Activated CD8-positive, alpha-beta memory T cell treated with anti-CD3 and anti-CD28 coated beads for 4 hours (primary cell): ENCODE measurements at places on chromosomes 2 and 18.
A peak's percentile ranks its signal among the peaks of the same experiment; 100 is the strongest.

DNA sequence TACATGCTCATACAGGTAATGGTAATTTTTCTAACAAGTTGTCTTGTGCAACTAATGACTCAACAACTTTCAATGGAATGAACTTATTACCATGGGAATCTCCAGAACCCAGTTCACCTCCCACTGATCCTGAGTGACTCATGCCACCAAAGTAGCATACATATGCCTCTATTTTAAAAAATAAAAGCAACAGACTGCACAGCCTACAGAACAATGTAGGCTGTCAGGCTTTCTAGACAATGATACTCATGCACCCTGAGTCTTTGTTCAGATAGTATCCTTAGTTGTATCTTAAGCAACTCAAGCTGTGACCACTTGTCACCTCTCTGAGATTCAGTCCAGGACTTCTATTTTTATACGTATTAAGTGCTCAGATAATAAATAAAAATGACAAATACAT is 531.0 kb upstream of the SETBP1 start:
- no peak for DNase-seq

GRCh38 chr2:56587456-56587855 is 403.7 kb downstream of the CCDC85A start:
- no peak for DNase-seq

GRCh38 chr2:240134956-240135520 is 1.1 kb downstream of the COPS9 start:
- no peak for DNase-seq

GRCh38 chr2:241890524-241891235 is 21.2 kb downstream of the RTP5 start:
- DNase-seq: no peak

DNA sequence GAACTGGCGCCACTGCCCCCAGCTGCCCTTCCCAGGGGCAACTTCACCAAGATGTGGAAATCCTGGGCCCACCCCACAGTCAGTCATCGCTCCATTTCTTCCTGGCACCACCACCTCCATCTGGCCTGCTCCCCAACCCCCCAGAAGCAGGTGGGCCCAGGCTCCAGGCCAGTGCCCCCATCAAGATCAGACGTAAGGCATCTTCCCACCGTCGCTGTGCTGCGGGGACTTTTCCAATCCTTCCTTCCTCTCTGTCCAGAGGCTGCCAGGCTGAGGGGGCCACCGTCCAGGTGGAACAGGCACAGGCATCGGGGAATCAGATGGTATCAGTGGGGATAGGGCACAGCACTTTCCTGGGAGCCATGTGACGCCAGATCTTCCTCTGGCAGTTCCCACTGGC is 8.1 kb downstream of the PRLH start:
- no peak for DNase-seq

DNA sequence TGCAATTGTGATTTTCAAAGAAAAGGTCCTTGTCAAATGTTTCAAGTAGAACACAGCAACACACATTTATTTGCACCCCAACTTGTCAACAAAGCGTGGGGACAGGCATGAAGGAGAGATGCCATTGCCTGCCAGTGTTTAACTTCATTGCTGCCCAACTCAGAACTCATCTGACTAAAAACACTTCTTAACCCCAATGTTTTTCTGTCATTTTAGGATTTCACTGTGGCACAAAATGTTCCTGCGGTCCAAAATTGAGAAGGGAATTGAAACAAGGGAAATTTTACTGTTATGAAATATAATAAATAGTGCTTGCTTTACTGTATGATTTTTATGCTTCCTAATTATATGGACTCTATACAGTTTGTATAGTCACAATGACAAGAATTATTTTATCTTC is 45.7 kb downstream of the PMAIP1 start:
- DNase-seq: no peak

GRCh38 chr2:174595116-174595809 is 2.3 kb downstream of the WIPF1 start:
- DNase-seq: no peak

DNA sequence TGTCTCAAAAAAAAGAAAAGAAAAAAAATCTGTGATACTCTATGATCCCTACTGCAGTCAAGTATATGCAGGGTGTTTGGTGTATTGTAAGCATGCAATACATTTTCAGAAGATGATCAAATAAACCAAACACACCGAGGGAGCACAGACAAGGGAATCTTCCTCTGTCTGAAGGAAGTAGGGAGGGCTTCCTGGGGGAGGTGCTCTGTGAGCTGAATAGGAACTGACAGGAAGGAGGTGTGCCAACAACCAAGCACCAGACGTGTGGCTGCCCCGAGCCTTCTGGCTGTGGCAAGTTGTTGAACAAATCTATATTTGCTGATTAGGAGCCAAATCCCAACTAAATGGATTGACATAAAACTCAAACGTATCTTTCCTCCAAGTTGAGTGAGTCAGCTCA is 14.6 kb downstream of the THNSL2 start:
- DNase-seq: no peak

- DNase-seq: no peak
These were observed 128.7 kb downstream of the UXS1 start for GRCh38 chr2:106065268-106065982.

- no peak for DNase-seq
These were observed at the start of gene VAMP5 for GRCh38 chr2:85584354-85584856. VAMP5 (plus strand) TSS chr2:85584431; CDS start chr2:85584491, 60 bp downstream.

- no peak for DNase-seq
These were observed 103.5 kb downstream of the DNER start for GRCh38 chr2:229610872-229611271.

DNA sequence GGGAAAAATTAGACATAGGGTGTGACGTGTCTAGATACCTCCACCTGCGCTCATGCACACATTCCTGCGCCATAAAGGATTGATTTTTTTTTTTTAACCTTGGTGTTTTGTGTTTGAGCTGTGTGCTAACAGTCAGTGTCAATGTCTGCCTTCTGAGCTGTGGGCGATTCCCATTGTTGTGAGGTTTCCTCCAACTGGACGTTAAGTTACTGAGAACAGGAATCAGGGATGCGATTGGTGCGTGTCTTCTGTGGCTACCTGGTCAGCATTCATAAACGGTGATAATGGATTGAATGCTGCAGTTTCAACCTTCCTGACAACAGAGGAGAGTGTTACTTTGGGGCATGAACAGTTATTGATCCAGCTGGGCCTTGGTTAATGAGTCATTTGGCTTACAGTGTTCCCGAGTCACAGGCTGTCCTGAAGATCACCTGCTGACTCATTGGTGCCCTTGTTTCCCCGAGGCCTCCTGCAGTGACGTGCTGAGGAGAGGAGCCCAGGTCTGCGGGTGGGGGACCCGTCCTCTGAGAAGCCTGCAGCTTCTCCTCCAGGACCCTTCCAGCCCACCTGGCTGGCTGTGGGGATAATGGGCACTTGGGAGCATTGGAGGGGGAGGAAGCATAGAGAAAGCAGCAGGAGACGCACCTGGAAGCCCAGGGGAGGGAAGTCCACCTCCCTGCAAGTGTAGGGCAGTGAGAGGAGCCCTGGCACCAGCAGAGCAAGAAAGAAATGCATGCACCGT is 25.8 kb upstream of the CABYR start:
- no peak for DNase-seq

DNA sequence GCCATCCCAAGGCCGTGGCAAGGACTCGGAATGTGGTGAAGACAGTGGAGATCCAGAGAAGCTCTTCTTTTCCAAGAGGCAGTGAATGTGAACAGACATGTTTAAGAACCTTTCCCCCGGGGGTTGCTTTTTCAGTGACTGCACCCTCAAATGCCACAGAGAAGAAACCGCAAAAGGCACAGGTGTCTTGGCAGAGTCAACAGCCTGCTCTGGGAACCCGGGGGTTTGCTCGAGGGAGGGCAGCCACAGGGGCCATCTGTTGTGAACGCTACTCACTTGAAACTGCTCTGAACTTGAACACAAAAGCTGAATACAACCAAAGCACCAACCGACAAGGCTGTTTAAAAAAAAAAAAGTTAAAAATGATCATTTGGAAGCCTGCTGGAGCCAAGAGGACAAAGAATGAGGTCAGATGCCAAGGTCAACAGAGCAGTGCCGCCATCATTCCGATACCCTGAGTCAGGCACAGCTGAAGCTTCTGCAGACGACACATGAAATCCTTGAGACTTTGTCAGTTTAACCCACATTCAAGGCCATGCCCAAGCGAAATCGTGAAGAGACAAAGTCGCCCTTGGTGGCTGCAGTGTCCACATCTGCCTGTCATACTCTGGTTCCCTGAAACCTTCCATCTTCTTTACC is 47.4 kb downstream of the PSMG2 start:
- DNase-seq: no peak

DNA sequence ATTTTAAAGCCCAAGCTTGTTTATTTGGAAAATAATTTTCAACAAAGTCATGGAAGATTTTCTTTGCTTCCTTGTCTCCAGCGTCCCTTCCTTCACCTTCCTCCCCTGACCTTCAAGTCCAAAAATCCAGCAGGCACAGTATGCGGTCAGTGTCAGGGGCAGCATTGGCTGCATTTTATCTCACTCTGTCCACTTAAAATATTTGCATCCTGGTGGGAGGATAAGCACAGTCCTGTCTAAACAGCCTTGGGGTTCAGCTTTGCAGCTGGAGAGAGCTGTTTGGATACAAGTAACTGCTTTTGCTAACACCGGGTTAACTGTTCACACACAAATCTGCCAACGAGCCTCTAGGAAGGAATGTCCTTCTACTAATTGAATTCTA is 318.1 kb downstream of the PDE11A start:
- no peak for DNase-seq

DNA sequence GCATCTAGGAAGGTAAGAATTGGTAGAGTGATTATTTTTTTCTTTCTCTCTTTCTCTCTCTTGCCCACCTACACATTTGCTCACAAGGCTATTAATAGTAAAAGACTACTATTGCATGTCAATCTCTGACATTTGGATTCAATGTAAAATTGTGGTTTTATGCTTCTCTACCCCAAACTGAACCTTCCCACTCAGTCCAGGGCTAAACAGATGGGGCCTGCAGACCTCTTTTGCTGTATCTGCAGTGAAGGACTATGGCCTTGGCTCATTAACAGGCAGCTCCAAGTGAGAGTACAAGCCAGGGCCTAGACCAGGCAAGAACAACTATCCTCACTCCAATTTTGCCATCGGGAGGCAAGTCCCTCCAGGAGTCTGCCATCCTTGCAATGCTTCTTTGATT is 68.3 kb upstream of the ARL4C start:
- DNase-seq: no peak

- DNase-seq: no peak
These were observed 49.0 kb downstream of the ZDBF2 start for GRCh38 chr2:206323486-206323885.

- DNase-seq: no peak
These were observed 22.9 kb downstream of the DOK1 start for GRCh38 chr2:74577448-74577847.

DNA sequence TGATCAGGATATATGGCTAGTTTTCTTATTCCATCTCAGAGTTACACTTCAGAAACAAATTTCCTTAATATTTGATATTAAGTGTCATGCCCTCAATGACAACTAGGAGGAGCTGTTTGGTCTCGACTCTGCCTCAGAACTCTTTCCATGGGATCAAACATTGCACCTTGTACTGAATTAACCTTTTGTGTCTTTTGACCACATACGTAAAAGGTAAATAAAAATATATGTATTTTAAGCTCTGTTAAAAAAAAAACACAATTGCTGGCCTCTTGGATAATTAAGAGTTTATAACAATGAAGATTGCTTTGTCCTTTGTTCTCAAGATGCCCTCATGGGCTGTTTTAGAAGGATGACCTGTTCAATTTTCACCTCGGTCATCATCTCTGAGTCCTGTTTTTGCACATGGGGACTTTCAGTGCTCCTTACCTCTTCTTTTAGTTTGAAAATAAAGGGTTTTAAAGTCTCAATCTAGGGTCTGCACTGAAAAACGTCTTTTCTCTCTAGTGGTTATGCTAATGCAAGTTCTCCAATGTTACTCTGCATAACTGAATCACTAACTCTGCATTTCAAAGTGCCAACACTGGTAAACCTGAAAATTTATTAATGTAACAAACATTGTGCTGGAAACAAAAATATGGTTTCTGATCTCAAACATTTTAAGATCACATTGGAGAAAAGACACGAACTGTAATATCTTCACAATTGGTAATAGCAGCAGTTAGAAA is 18.8 kb upstream of the FN1 start:
- no peak for DNase-seq

DNA sequence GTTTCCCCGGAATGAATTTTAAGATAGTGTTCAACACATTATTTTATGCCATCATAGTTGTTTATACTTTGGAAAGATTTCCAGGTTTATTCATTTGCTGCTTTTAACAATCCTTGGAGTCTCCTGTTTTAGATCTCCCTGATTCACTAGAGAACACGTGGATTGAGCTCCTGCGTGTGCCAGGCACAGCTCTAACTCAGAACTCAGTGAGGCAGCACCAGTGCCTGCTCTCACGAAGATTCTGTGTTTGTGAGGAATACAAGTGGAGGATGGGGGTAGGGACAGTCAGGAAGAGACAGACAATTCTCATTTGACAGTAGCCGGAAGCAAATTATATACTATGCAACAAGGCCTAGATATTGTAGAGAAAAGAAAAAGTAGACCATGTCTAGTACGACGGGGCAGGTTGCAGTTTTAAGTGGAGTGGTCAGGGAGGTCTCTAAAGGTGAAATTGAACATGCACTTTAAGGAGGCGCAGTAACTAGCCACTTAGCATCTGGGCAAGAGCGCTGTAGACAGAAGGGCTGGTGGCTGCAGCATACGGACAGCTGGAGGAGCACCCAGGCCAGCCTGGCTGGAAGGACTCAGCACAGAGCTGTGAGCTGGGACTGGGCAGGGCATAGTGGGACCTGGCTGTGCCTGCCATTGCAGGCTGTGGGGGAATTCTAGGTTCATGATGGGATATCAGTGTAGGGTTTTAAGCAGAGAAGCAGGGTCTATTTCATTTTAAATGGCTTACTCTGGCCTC is 24.3 kb downstream of the RNF144A start:
- no peak for DNase-seq

- DNase-seq: no peak
These were observed 36.4 kb downstream of the WDSUB1 start for GRCh38 chr2:159249990-159250715.

- DNase-seq: no peak
These were observed 165.5 kb downstream of the GCA start for GRCh38 chr2:162509288-162509968.

DNA sequence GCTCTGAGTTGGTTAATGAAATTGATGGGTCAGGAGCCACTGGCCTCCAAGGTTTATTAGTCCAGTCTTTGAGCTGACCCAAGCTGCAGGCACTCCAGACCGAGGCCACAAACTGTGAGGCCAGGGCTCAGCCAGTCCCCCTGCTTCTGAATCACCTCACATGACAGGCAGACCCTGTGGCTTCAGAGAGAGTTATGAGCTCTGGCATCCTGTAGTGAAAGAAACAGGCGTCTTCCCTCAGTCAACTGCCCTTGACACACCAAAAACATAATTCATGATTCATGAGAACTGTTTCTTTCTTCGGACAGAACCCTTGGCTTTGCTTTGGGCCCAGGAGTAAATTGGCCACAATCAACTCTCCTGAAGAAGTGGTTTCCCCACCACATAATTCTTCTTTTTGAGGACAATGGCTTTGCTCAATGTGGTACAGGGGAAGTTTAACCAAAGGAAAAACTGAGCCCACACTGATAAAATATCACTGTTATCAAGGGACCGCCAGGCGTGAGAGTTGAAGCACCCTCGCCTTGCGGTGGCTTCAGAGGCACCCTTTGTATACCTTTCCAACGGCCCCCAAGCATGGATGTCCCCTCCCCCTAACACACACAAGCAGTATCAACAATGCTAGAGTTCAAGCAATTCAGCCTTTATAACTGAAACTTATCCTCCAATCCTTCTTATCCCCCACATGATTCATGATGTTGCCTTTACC is 226.9 kb downstream of the CYRIA start:
- DNase-seq: no peak

GRCh38 chr2:68726608-68727367 is 7.8 kb upstream of the ARHGAP25 start:
- DNase-seq: peak; percentile 65

- no peak for DNase-seq
These were observed 184.3 kb upstream of the APCDD1 start for GRCh38 chr18:10270151-10270571.
